ENCODE measurements at places on chromosomes 16 and 17.

GRCh38 chr17:48597778-48598631 is 4.4 kb upstream of the HOXB5 start:
- DNase-seq, result no peak

DNA sequence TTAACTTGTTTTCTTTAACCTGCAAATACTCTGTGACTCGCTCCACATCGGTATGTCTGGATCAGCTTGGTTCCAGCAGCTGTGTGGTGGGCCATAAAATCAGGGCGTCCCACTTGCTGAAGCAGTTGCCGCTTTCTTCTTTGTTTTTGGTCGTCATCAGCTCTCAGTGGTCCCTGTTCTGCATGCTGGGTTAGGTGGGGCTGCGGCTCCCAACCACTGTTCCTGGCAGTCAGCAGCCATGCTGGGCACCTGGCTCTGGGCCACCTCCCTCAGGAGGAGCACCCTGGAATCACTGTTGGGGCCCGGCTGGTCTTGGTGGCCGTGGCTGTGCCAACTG is 23.0 kb downstream of the MGRN1 start:
- no peak for DNase-seq

DNA sequence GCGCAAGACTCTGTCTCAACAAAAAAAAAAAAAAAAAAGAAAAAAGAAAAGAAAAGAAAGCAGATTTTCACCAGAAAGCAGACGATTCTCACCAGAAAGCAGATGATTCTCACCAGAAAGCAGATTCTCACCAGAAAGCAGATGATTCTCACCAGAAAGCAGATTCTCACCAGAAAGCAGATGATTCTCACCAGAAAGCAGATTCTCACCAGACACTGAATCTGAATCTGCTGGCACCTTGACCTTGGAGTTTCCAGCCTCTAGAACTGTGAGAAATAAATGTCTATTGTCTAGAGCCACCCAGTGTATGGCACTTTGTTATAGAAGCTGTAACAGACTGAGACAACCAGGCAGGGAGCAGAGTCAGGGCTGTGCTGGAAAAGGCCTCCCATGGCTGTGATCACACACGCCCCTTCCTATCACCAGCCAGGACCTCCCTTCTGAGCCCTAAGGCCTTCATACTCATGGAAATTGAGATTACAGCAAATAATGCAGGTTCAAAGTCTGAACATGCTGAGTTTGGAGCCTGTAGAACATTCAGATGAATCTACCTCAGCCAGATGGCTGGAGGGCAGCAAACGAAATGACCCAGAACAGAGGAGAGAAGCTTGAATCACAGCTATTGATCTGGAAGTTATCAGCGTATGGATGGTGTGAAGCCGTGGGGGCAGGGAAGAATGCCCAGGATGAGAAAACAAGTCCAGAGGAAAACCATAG is 309.3 kb downstream of the SLC39A11 start:
- no peak for DNase-seq

- no peak for DNase-seq
These were observed 60.5 kb downstream of the ACSM2B start for GRCh38 chr16:20515688-20516090.

GRCh38 chr16:4663465-4663776 is 29.9 kb upstream of the NUDT16L1 start:
- DNase-seq, result no peak

- no peak for DNase-seq
These were observed 15.5 kb downstream of the MYH10 start for GRCh38 chr17:8614988-8615387.

DNA sequence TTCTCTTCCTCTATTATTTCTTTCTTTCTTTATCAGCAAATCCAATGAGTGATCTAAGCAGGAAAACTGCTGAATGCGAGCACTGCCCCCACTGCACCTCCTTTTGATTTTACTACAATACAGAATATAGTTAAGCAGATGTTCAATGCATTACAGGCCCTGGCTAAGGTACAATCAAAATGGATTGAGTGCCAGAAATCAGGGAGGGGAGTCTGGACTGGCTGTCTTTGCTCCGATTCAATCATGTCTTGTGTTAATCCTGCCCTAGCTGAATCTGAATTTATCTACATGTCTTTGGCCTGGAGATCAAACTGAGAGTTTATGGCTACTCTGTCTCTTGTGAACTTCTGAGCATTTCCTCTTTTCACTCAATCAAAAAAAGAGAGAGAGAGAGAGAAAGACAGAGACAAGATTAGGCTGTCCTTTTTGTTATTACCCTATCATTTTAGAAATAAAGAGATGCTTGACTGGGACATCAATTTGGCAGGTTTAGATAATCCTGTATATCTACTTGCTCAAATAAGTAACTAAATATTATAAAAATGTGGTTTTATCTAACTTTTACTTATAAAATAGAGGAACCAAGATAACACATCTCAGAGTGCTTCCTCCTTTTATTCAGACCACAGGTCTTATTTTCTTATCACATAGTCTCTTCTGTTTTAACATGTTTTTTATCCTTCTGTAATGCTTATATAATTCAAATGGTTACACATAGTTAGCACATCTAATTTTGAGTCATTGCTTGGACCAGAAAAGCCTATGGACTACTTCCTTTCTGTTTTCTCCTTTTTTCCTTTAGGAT is 656.2 kb downstream of the KCNJ2 start:
- peak; percentile 14 for DNase-seq

DNA sequence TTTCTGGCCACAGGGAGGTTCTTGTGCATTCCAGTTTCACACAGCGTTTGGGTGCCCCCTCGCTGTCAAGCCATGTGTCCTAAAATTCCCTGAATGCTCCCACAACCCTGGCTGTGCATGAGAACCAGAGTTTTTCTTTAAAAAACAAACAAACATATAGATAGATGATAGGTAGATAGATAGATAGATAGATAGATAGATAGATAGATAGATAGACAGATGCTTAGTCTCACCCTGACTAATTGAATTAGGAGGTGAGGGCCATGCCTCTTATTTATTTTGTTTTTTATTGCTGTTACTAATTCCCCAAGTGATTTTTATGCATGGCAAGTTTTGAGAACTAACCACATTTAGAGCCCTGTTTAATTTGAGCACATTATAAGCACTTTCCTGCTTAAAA is 32.2 kb downstream of the PRSS54 start:
- DNase-seq, result no peak

Measured in NCI-H1694 (cell line).